Left lung (tissue), 14 donors: ENCODE measurements at places on chromosomes 11 and 22. TPM values are rescaled to one million over a fixed set of nuclear protein-coding genes. Genes with fewer than 3 reads are reported as not detected.

DNA sequence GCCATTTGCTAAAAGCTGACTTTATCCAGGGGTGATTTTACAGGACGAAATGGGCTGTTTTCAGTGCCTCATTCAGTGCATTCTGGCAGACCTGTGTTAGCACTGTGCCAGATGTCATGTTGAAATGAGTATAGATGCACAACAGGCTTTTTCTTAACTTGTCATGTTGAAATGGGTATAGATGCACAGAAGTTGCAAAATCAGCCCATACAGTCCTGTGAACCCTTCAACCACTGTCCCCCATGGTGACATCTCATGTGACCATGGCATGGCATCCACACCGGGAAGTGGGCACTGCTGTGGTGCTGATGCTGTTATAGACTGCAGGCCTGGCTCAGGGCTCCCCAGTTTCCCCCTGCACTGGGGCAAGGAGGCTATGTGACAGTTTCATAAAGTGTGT, 2.5 kb downstream of the TALDO1 start:
- DNase-seq = no peak

- no peak for DNase-seq
Observed at GRCh38 chr11:2123628-2123960, 15.6 kb downstream of the IGF2 start.

- no peak for DNase-seq
Observed at GRCh38 chr22:33007485-33007884, 50.7 kb downstream of the SYN3 start.

- DNase-seq = no peak
Observed at GRCh38 chr11:75029836-75030631, 41.3 kb downstream of the NEU3 start.

DNA sequence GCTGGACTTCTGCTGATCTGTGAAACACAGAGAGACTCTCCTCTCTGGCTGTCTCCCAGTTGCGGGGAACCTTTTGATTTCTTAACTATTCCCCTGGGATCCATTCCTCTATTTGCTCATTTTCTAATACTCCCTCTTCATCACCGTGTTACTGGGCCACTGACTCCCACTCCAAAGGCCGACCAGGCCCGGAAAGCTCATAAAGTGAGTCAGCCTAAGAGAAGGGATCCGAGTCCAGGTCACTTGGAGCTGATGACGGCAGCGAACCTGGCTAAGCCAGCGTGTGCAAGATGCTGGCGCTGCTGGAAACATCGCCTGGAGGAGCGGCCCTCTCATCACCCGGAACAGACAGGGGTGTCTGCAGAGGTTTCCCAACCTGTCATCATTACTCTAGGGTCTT, 112.8 kb downstream of the FBXO7 start:
- DNase-seq = no peak

DNA sequence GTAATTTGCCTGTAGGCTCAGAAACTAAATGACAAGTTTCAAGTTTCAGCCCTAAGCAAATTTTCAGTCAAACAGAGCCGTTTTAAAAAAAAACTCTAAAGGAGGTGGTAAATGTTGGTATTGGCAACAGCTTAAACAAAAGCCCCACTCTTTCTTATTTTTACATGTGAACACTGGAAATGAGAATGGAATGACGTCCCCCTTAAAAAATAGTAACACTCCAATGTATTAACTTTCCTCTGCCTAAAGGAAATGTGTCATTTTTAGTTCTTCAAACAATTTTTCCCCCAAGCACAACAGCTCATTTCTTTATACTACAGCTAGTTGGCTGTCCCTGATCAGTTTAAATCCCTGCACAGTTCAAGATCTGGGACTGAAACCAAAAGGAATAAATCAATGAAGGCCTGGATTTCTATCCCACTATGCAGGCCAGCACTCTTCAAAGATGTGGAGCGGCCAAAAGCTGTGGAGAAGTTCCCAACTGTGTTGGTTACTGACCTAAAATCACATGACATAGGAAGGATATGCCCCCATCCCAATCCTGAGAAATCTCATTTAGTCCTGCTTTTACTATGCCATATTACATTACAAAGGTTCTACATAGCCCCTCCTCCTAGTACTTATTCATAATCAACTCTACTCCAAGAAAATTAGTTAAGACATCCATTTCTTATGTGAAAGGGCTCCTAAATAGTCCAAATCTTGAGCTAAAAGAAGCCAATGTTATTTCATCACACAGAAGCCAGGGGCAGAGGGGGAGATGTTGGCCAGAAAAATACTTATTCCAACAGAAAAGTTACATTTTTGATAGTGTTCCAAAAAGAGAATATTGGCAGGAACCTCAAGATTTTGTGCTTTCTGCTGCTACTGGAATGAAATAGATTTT, 95.9 kb downstream of the CADM1 start:
- no peak for DNase-seq

DNA sequence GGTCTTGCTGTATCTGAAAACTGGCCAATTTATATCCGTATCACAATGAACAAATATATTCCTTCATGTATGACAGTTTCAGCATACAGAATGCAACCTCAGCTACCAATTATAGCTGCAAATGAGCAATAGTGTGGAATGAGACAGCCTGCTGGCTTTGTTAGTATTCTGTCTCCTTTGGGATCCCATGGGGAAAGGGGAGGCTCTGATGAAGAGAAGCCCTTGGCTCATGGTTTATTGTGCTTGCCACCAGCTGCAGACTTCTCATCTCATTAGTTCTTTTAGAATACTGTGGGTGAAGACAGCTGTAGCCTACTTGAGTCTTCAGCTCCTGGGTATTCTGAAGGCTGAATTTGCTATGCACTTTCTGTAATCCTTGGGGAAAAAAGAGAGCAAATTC, 42.4 kb downstream of the PITPNB start:
- no peak for DNase-seq

GRCh38 chr22:49838771-49839717, 11.4 kb upstream of the BRD1 start:
- DNase-seq = no peak

DNA sequence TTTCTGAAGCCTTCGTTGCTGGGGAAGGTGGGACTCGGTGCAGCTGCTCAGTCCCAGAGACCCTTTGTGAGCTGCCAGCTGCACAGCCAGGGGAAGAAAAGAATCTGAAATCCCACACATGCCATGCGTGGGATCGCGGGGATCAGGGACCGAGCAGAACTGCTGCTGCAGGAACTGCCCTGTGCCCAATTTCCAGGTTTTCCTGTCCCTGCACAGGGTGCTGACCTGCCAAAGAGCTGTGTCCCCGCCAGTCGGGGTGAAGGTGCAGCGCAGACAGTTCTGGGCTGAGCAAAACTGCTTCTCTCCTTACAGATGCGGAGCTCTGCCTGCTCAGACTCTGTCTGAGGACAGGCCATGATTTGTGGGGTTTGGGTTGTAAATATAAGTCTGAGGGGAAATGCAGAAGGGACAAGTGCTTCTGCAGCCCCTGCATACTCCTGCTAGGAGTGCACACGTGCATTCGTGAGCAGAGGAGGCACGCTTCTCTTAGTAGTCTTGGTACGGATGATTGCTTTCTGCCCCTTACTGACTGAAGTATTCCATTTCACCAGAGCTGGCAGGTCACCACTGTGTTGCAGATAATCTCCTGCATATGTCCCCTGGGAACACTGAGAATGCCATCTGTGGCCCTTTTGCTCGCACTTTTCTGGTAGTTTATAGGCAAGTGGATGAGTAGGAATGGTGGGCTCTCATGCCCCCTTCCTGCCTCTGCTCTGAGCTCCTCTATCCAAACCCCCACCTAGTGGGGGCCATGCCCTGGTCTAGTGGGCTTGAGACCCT, 141.4 kb downstream of the PARVA start:
- DNase-seq = no peak

- no peak for DNase-seq
Observed at GRCh38 chr22:36116127-36116526, 44.4 kb downstream of the APOL3 start.

- peak; percentile 77 for DNase-seq
Observed at GRCh38 chr22:46070803-46071450, 79.4 kb upstream of the PPARA start.

CDC42EP1 gene
- 84.3 TPM for total RNA-seq

GGTLC2 gene
- 0.55 TPM for total RNA-seq

OR10G7 gene
- total RNA-seq = not detected

LIF gene
- total RNA-seq = 10.7 TPM

GPR83 gene
- 0.08 TPM for total RNA-seq
